ENCODE measurements at places on chromosomes 6 and 20.
A peak's percentile ranks its signal among the peaks of the same experiment; 100 is the strongest.

DNA sequence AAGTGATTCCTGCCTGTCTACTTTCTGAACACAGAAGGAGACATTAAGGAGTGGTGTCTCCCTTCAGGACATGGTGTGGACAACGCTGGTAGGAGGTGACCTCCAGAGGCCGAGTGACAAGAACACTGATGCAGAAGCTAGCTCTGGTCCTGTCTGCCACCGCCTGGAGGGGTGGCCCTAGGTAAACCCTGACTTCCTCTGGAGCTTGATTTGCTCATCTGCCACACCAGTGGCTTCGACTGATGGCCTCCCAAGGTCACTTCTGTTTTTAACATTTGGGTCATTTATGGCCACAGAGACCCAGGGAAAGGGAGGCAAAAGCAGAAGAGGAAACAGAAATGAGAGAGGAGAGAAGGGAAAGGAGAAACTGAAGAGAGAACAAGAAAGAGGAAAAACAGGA lies 49.4 kb upstream of the SLC22A23 start:
- no peak for DNase-seq

DNA sequence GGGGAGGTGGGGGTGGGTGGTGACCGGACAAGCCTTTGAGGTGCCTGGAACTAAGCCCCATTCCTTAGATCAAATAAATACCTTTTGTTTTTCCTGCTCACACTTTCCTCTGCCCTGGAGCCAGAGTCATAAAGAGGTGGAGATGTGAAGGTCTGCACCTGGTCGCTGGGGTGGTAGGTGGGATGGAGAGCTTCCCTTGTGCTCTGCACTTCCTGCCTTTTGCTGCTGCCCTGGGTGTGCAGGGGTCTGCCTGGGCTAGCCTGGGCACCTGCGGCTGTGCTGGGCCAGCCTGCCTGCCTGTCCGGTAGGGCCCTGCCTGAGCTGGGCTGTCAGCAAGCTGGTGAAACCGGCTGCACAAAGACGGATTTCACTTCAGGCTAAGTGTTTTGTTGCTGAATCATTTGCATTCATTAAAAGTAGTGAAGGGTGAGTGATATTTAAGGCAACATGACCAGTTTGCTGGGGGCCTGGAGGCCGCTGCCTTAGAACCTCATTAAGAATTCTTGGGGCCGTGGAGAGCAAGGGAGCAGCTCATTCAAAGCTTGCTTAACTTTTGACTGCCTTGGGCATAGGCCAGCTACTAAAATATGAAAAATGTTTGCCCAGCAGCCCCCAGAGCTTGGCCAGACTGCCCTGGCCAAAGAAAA lies 20.5 kb downstream of the PTK7 start:
- DNase-seq, result peak; percentile 68

- DNase-seq, result no peak
Observed at GRCh38 chr20:18650224-18650623, 62.4 kb downstream of the DTD1 start.

DNA sequence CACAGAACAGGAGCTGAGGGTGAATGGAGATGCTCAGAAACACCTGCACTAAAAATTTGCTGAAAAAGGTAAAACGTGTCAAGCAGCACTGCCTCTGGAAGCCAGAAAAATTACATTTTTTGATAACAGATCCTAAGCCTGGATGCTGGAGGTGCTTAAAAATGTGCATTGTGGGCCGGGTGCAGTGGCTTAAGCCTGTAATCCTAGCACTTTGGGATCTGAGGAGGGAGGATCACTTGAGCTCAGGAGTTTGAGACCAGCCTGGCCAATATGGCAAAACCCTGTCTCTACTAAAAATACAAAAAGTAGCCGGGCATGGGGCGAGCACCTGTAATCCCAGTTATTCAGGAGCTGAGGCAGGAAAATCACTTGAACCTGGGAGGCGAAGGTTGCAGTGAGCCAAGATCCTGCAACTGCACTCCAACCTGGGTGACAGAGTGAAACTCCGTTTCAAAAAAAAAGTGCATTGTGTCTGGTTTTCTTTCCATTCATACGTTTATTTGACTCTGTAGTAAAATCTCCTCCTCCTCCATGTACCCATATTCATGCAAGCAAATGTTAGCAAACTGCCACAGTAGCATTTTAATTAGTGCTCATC lies 587 bp upstream of the BTN3A1 start:
- DNase-seq, result no peak

GRCh38 chr6:79777713-79778579 lies 146.8 kb downstream of the SH3BGRL2 start:
- peak; percentile 42 for DNase-seq
